GM04503 (cell line): ENCODE measurements at places on chromosomes 16 and 17.
A peak's percentile ranks its signal among the peaks of the same experiment; 100 is the strongest.

DNA sequence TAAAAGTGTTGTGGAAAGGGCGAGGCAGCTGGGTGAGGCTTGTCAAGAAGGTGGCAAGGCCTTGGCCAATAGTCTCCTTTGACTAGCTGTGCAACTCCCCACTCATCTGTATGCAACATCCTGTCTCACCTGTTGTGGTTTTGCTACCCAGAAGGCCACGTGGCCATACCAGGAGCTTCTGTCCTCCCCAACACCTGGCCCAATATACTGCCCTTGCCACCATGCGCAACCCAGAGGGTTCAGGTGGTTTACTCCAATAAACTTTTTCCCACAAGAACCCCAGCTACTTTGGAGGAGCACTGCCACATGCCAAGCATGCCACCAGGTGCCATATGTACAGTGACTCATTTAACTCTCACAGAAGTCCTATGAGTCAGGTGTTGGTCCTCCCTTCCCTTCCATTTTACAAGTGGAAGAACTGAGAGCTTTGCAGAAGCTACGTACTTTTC, 10.2 kb downstream of the MYO19 start:
- no peak for DNase-seq

DNA sequence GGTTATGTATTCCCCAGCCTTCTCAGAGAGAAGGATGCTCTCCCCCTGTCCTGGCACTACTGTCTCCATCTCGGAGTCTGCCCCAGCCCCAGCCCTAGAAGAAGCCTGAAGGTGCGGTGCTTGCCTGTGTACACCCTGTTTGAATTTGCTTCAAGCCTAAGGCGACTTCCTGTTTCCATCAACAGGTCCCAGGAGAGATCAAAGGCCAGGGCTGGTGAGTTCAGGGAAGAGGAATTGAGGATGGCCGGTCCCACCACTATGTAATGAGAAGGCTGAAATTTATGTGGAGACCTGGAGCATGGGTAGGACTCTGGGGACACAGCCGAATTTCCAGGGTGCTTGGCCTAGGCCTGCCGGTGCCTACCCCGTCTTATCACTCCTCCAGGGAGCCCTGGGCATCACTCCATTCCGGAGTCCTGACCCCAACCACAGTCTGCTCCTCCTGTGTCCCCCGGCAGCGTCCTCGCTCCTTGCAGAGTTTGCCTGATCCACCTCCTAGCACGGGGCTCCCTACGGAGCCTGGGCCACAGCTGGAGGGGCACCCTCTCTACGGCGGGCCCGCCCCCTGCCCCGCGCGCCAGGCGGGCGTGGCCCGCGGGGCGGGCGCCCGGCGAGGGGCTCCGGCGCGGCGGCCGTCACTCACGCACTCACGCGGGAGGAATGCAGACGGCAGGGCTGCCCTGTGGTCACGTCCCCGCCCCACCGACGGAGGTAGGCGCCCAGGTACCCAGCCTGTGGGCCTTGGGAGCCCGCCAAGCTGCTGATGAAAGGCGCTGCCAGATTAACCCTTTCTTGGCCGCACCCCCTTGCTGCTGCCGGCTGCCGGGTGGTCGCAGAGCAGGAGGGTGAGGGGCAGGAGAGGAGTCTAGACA, 53.8 kb upstream of the TAC4 start:
- no peak for DNase-seq

DNA sequence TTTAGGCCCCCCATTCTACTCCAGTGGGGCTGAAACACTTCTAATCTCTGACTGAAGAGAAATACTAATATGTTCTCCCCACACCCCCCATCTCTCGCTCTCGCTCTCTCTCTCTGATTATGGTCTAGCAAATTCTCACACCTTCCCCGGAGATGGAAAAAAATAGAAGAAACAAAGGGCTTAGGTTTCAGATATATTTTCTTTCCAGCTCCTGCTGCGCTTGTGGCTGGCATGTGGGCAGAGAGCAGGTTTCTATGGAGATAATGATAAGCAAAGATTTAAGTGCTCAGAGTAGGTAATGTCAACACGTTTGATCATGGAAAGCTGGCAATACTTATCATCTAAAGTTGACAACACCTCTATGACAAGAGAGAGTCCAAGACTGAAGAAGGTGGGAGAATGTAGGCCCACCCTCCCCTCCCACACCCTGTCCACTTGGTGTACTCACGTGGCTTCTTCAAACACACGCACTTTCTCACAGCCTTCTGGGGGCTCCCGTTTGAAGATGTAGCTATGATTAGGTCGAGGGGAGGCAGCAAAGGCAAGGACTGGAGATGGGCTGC, 8.0 kb upstream of the SLC35B1 start:
- DNase-seq = no peak

GRCh38 chr17:57108671-57109392, 23.8 kb downstream of the AKAP1 start:
- DNase-seq = no peak

- no peak for DNase-seq
Observed at GRCh38 chr16:66847533-66848067, 3.4 kb downstream of the CA7 start.

DNA sequence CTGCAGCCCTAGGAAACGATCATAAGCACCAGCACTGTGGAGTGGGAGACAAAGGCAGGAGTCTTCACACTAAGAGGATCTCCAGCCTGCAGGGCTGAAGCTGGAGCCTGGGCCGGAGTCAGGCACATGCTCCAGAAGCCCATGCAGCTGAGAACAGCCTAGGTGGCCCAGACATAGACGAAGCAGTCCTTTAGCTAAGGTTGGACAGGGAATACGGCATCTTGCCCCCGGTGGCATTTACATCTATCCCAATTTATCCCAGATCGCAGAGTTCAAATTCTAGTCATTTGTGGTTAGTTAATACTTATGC, 13.9 kb downstream of the TSPOAP1 start:
- no peak for DNase-seq

DNA sequence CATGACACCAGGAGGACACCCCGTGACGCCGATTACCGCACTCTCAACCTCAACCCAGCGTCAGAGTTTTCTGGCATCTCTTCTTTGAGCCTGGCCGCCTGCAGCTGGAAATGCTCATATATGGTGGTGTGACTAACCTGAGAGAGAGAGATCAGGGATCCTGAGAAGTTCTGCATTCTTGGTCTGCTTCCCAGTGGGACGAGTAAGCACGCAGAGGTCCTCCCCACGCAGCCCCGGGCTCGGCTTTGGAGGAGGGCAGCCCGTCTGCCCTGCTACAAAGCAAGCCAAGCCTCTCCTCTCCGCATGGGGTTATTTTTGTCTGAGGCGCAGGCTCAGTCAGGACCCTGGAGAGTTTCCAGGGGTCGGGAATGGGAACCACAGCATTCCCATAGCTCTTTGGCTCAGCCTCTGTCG, 16.5 kb downstream of the CRISPLD2 start:
- peak; percentile 100 for DNase-seq

DNA sequence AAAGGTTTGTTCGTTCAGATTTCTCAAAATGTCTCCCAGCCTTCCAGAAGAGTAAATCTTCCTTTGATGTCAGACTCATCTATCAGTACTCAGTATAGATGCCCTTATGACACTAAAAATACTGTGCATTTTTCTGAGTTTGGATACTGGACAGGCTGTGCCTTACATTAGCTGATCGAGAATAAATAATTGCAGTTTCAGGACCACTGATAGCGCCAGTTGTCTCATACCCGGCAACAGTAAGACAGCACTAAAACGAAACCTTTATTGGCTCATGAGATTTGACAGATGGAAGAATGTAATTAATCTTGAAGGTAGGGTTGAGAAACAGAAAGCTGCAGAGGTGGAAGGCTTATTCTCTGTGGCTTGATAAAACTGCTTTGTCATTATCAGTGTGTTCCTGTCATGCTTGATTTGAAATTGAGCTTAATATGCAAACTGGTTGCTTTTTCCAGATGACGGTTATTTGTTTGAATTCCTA, 1.2 kb downstream of the ATP6V0A1 start:
- DNase-seq = no peak

- no peak for DNase-seq
Observed at GRCh38 chr17:28008513-28008912, 34.0 kb upstream of the NLK start.

DNA sequence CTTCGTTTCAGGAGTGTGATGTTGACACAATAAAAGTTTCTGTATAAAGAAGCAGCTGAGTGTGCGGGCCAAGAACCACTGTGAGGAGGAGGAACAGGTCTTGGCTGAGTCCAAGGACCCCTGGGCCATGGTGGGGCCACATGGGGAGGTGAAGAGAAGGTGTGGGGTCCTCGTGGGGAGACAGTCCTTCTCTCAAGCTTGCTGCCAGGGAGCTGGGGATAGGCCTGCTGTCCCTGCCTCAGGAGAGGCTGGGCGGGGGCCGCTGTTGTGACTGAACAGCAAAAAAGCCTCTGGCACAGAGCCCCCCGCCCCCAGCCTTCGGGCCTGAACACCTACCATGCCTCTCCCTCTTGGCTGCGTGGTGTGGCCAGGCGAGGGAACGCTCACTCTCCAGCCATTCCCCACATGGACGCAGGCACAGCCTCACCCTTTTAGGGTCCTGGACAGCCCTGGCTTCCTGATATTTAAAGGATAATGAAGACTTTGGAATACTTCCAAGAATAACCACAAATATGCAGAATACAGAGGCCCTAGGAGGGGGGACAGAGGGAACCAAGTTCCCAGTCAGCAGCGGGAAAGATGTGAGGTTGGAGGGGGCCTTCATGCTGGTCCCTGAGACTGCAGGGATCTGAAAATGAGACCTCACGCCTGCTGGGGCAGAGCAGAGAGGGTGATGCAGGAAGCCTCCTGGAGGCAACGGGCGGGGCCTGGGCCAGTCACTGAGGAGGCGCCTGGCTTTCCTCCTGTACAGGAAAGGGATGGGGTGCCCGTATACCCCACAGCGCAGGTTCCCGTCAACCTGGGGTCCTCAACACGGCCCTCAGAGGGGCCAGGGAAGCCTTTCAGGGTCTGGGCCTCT, 100.0 kb upstream of the CREBBP start:
- no peak for DNase-seq

DNA sequence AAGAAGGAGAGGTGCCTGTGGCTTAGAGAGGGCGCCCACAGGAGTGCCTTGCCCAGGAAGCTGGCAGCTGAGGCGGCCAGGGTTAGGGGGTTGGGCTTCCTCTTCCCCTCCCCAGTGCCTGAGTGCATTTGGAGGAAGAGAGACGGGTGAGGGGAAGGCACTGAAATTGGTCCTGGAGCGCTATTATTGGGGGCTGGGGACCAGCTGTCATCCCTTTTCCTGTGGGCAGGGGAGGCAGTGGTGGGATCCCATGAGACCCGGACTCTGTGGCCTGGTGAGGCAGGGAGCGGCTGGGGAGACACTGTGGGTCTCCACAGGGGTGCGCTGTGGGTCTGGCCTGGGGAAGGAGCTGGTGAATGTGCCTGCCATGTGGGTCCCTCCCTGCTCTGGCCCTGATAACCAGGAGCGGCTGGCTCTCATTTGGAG, 259.7 kb downstream of the SEC14L1 start:
- DNase-seq = no peak

GRCh38 chr17:79721993-79722671, 8.6 kb upstream of the ENPP7 start:
- no peak for DNase-seq

DNA sequence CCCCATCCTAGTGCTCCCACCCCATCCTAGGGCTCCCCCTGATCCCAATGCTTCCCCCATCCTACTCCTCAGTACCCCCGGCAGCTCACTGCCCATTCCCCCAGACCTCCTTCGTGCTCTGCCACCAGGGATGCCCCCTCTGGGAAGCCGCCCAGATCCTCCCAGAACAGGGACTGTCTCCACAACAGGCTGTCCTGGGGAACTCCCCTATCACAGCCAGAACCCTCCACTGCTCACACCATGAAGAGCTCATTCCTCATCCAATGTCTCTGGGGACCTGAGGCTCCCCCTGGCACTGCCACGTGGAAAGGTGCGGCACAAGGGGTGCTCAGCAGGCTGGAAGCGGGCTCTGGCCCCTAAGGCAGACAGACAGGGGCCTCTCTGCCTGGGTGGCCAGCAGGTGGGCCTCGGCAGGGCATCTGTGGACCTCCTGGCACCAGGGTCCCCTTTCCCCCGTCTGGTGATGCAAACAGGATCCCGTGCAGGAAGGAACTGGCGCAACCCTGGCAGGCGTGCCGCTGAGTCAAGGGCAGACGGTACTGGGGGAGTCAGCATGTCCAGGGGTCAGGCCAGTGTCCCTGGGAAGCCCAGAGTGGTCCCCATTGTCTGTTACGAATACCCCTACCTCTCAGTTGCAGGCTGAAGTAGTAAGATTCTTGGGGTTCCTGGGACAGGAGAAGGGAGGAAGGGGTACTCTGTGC, 14.8 kb upstream of the PVALEF start:
- no peak for DNase-seq
